IPS DF 19.7 (cell line): ENCODE measurements at places on chromosomes 5 and 9.
A peak's percentile ranks its signal among the peaks of the same experiment; 100 is the strongest.

DNA sequence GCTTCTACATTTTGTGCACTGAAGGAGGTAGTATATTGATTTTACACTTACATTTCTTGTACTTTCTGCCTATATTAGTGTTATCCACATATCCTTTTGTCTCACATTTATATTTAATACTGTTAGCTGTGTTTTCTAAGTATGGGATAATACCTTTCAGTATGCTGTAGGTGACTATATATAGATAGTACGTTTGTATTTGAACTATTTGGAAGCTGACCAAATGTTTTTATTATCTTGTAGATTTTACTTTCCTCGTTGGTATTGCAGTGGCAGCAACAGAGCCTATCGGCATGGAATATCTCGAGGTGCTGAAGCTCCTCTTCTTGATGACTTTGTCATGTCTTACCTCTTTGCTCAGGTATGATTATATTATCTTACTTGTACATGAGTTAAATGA, 59.1 kb downstream of the JAK2 start:
- no peak for DNase-seq

DNA sequence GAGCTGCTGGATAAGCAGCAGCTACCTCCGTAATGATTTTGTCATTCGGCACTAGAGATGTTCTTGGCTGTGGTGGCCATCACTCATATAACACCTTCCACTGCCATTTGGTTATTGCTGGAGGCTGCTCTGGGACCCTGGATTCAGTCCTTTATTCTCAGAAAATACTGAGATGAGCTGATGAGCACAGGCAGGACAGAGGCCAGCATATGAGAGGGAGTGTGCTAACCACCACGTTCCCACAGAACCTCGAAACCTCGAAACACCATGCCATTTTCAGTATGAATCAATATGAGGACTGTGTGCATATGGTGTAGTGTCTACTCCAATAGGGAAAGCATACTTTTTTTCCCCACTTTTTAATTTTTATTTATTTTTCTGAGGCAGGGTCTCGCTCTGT, 56.6 kb downstream of the ADAM19 start:
- no peak for DNase-seq

GRCh38 chr5:160133071-160133917, 14.0 kb upstream of the PWWP2A start:
- DNase-seq: peak; percentile 83

- DNase-seq: no peak
Measured at GRCh38 chr5:151624476-151624875, 33.3 kb upstream of the FAT2 start.

DNA sequence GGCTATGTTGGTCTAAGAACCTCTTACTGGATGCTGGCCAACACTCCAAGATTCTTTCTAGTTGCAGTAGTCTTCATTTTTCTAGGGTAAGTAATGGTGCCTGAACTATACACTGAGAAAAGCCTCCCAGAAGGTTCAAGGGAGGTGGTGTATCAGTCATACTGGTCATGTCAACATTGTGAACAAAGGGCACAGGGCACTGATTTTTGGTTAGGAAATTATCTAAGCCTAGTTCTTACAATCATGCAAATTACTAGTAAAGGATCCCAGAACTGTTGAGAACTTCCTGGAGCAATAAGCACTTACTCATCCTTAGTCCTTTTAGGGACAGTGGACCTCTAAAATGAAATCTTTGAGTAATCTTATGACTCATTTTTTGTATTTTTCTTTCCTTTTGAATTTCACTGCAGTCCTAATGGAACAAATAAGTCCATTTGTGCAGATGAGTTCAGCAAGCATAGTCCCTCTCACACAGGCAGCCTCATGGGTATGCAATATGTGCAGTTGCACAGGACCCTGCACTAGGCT, 21.1 kb upstream of the CDC42SE2 start:
- DNase-seq: no peak

- peak; percentile 40 for DNase-seq
Measured at GRCh38 chr9:76756268-76756640, 8.0 kb upstream of the PCA3 start.

DNA sequence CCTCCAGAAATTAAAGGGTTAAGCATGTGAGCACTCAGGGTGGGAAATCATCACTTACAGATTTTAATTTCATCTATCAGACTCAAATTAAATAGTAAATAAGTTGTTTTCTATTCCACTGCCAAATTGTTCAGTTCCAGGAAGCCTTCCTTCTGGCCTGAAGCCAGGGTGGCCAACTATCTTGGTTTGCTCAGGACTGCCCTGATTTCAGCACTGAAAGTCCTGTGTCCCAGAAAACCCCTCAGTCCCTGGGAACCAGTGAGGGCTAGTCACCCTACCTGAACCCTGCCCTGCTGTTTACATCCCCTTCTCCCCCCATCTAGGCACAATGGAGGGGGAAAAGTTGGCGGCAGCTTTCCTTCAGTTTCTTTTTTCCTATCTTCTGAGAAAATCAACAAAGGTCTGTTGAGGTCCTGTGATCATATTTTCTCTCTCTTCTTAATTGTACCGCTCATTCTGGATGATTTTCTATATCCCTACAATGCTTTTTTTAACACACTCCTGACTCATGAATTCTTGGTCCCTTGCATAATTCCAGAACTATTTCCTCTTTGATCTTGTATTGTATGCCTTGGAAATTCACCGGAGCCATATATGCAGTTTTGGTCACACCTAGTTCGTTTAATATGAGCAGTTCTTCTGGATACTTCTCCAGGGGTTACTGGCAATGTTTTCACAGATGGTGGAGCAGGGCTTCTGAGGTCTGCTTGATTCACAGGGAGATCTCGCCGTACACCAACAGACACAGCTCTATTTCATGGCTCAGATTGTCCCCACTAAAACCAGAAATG, 103.8 kb downstream of the MAP1B start:
- no peak for DNase-seq

DNA sequence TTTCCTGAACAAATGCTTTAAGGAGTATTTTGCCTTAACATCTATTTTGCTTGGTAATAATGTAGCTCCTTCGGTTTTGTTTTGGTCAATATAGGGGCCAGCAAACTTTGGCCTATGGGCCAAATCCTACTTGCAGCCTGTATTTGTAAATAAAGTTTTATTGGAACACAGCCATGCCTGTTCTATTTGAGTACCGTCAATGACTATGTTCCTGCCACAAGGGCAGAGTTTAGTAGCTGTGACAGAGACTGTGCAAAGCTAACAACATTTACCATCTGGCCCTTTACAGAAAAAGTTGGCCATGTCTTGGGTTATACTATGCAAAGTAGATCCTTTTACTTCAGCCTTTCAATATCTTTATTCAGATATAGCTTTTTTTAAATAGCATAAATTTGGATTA, 113.4 kb downstream of the NR3C1 start:
- DNase-seq: no peak

DNA sequence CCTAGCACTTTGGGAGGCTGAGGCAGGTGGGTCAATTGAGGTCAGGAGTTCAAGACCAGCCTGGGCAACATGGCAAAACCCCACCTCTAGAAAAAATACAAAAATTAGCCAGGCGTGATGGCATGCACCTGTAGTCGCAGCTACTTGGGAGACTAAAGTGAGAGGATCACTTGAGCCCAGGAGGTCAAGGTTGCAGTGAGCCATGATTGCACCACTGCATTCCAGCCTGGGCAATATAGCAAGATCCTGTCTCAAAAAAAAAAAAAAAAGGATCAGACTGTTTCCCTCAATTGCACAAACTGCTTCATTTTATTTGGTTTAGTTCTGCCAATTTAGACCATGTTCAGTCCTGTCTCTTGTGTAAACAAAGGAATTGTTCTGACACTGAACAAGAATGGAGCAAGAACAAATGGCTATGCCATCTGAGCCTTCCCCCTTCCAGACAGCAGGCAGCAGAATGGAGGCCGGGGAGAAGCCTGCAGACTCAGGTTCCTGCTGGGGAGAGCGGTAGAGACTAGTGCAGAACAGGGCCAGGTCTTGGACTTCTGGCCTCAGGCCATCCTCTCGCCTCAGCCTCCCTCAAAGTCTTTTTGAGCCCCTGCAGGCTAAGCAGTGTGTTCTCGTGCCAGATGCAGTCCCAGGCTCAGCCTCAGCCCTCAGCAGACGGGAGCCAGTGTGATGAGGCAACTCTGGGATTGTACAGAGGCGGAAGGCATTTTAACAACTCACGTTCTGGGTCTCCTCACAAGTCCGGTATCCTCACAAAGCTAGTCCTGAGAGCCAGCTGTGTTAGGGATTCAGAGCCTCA, 18.2 kb downstream of the HNRNPH1 start:
- DNase-seq: no peak

- no peak for DNase-seq
Measured at GRCh38 chr5:166341740-166342337, 1949.6 kb upstream of the WWC1 start.

DNA sequence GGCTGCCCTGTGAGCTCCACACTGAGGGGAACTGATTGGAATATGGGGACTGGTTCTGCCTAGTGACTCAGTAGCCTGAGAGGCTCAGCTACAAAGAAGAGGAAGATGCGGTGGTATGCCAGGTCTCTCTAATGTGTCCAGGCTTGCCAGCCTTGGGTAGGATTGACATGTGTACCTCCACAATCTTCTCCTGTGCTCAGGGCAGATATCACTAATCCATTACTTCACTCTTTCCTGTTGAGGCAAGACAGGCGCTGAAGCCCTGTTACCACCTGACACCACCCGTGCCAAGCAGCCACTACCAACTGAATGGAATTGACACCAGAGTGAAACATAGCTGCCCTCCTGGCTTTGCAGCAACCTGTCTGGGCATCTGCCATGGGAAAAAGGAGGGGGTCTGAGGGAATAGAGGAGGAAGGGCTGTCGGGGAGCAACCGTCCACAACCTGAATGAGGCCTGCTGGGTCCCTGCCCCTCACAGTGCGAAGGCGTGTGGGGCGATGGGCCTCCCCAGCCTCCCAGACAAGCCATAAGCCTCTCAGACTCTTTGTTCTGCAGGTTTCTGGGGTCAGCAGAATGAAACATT, 114.7 kb upstream of the CXCL14 start:
- DNase-seq: no peak

DNA sequence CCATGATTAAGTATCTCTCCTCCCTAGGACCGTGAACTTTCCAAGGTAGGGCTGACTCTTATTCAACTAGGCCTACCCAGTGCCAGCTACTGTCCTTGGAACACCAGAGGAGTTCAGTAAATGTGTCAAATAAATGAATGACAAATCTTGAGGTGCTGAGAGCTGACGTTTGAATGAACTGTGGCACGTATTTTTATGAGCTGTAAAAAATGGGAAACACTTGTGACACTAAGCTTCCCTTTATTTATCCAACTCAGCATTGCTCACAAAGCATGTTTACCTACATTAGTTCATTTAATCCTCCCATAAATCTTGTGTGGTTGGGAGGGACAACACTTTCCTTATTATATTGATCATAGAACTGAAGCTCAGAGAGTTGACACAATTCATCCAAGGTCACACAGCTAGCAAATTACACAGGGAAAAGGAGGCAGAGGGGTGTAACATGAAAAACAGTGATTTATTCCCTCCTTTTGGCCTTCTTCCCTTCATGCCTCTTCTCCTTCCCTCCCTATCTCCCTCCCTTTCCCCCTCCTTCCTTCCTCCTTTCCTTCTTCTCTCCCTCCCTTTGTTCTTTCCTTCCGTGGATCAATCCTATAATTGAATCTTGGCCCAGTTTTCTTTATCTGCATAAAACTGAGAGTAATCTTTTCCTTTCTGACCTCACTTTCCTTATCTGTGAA, 412.6 kb downstream of the DMRT2 start:
- DNase-seq: no peak

- no peak for DNase-seq
Measured at GRCh38 chr9:121498487-121499176, 1.0 kb downstream of the GGTA1 start.

DNA sequence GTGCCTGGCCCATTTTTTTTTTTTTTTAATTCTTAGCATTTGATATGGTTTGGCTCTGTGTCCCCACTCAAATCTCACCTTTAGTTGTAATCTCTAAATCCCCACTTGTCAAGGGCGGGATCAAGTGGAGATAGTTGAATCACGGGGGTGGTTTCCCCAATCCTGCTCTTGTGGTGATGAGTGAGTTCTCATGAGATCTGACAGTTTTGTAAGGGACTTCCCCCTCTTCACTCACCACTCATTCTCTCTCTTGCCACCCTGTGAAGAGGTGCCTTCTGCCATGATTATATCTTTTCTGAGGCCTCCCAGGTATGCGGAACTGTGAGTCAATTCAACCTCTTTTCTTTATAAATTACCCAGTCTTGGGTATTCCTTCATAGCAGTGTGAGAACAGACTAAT, 27.2 kb downstream of the NDUFAF2 start:
- DNase-seq: no peak

- DNase-seq: no peak
Measured at GRCh38 chr5:115170134-115170928, 623 bp upstream of the TRIM36 start.

GRCh38 chr5:79025054-79025472, 40.0 kb upstream of the ARSB start:
- DNase-seq: no peak

DNA sequence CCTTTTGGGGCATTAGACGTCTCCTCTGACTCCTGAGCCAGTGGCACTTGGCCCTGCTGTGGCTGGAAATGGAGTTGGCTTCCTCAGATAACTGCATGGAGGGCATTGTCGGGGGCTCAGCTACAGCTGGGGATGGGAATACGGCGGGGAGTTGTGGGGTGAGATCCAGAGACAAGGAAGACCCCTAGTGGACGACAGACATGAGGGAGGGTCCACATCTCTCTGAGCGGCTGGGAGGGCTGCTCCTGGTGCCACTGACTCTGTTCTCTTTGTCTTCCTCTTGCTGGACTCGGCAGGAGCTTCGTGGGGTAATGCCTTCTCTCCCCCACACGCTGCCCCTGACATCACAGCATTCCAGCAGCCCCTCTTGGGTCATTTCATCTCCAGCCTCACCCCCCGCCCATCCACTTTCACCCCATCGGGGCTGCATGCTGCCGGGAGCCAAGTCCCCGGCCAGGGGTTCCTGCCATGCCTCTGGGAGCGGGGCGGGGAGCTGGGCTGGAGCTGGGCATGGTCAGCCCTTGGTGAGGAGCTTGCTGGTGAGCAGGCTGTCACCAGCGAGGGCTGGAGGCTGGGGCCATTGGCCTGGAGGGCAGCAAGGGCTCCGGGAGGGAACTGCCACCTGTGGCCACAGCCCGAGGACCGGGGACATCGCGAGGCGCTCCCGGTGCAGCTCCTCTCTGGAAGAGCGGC, 172.3 kb downstream of the CACNA1B start:
- DNase-seq: no peak

GRCh38 chr5:155746367-155747038, 580.5 kb upstream of the SGCD start:
- DNase-seq: no peak

GRCh38 chr5:110896901-110897300, 158.1 kb downstream of the SLC25A46 start:
- DNase-seq: no peak
